ENCODE measurements at places on chromosomes 16 and 17.

- no peak for DNase-seq
These were observed 151.5 kb upstream of the GOT2 start for GRCh38 chr16:58885528-58886170.

GRCh38 chr16:77014441-77014840 lies 176.5 kb upstream of the MON1B start:
- DNase-seq: no peak

DNA sequence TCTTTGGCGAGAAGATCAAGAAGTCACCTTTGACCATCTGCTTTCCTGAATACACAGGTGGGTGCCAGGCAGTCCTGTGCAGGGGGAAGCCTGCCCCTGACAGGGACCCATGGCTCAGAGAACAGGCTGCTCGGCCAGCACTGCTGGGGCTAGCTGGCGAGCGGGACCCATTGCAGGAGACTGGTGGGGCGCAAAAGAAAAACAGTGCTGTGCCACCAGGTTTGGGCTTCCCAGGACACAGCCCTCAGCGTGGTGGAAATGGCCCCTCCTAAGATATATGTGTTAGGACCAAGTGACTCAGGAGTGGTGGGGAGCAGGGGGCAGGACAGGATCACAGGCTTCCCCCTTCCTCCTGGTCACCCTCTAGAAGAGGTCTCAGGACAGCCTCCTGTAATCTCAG lies 73.9 kb downstream of the AMFR start:
- DNase-seq: no peak

- DNase-seq: no peak
These were observed 889 bp upstream of the ZNF423 start for GRCh38 chr16:49856672-49857330.

DNA sequence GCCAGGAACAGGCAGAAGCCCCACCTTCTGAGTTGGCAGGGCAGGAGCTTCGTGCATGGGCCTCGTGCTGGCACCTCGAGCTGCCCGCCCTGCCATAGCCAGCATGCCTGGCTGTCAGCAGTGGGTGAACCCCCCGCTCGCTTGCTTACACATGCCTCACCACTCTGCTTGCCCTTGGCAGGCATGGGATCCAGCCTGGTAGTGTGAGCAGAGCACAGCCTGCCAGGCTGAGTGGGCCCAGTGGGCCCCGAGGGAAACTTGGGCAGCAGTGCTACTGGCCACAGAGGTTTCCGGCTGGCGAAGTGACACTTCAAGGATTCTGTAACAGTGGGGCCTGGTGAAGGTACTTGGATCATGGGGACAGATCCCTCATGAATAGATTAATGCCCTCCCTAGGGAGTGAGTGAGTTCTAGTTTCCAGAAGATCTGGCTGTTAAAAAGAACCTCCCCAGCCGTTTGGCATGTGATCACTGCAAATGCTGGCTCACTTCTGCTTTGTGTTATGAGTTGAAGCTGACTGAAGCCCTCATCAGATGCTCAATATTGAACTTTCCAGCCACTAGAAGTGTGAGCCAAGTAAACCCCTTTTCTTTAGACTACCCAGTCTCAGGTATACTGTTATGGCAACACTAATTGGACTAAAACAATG lies 114.7 kb downstream of the BCAS3 start:
- DNase-seq: no peak

- no peak for DNase-seq
These were observed 43.6 kb downstream of the MYH13 start for GRCh38 chr17:10328971-10329923.

DNA sequence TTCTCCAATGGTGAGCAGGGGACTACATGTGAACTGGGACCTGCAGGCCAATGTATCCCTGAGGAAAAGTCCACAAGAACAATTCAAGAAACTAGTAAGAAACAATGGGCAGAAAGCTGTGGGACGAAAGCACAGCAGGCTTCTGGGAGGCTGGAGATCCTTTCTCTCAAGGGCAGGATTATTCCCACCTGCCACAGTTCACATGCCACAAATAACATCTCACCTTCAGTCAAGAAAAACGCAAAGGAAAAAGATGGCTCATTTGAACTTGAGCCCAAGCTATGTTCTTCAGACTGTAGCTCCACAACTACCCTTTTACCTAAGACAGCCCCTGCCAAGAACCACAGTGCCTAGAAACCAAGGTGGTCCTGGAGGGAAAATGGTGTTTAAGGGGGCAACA lies 13.0 kb downstream of the HAS3 start:
- no peak for DNase-seq

- DNase-seq: no peak
These were observed 160.3 kb downstream of the HS3ST3B1 start for GRCh38 chr17:14461227-14461548.

DNA sequence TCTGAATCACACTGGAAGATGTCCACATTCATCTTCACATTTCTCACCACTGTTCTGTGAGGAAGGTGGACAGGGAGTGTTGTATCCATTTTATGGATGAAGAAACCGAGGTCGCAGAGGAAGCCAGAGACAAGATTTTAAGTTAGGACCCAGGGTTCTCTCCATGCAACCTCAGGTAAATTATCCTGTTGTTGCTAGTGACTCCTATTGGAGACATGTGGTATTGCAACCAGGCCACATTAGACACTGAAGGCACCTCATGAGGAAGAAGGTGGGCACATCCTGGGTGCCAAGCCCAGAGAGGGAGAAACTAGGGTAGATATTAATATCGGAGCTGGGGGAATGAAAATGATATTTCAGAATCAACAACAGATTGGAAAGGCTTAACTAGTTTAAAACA lies 8.5 kb upstream of the WNT9B start:
- peak; percentile 21 for DNase-seq

DNA sequence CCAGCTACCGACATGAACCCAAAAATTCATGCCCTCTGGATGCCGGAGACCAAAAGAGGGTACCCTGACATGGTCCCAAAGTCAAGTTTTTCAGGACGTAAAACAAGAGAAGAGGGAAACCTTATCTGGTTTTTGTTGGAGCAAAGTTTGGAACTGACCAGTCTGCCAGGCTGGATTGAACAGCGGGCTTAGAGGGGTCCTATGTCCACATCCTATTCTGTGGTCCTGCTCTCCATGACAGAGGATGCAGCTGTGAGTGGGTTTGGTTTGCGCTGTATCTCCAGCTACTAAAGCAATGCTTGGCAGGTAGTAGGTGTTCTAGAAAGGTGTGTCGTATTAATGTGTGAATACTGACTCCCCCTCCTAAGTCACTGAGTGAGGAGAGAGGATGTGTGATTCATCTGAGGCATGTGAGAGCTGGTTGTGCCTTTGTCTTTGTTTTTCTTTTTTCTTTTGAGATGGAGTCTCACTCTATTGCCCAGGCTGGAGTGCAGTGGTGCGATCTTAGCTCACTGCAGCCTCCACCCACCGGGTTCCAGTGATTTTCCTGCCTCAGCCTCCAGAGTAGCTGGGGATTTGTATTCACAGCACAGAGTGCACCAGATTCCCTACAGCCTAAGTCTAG lies 31.0 kb downstream of the PMM2 start:
- DNase-seq: no peak

DNA sequence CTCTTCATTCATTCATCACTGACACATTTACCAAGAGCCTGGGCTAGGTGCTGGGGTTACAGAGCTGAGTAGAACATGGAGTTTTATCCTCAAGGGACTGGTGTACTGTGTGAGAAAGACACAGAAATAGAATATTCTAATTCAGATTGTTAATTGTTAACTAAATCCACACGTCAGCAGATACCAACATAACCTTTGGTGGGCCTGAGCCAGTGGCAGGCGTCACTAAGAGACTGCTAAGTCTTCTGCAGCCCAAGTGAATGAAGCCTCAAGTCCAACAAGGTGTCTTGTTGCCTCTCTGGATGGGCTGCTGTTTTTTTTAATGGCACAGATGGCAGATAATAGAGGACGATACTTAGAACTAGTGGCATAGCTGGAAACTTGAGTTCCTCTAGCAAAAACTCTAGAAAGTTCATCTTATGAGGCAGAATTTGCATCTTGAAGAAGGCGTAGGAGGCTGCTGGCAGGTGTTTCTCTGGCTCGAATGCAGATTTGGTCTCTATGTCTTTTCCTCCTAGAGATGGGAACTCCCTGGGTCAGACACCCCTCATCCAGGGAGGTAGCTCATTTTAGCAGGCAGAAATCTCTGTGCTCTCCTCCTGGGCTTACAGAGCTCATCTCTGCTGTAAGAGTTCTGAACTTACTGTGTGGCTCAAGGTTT lies 179.5 kb downstream of the NTN1 start:
- DNase-seq: no peak

DNA sequence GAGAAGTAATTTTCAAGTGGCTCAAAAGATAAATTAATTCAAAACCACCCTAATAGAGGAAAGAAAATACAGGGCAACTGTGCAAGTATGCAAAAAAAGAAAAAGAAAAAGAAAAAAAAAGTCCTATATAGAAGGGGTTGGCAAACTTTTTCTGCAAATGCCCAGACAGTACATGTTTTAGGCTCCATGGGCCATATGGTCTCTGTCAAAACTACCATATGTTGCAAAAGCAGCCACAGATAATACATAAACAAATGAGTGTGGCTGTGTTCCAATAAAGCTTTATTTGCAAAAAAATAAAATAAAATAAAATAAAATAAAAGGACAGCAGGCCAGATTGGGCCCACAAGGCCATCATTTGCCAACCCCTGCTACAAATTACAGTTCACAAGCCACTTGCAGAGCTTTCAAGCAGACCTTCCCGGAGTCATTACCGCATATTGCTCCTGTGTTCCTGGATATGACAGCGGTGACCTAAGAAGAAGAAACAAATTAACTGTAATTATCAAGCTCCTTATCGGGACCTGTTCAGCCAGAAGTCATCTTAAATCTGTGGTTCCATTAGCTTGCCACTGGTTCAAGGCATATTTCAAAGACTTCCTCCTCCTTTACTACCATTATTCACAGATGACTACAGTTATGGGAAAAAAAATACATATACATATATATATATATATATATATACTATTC lies 15.9 kb downstream of the ZC3H7A start:
- no peak for DNase-seq

DNA sequence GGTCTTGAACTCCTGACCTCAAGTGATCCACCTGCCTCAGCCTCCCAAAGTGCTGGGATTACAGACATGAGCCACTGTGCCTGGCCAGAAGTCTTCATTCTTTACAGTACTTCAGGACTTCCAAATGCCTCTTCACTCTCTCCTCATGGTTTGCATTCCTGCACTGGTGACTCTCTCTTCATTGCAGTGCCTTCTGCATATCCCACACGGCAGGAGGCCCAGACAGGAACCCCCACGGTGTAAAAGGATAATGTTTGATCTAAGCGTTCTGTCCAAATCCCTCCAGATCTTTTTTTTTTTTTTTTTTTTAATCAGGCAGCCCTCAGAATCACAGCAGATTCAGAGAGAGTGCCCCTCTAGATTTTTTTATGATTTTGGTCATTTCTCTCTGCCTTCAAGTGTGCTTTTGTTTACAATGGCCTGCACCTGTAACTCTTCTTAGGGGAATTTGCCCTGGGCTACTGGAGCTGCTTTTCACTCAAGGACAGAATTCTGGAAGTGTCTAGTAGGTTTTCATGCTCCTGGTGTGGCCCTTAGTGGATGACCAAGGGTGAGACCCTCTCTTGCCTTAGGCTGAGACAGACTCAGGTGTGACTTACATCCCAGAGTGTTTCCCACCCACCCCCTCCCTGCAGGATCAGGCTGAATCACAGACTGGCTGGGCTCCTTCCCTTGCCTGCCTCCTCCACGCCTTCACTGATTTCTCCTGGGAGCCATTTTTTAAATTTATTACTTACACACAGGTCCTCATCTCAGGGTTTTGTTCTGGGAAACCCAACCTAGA lies 19.8 kb upstream of the NF1 start:
- DNase-seq: no peak

DNA sequence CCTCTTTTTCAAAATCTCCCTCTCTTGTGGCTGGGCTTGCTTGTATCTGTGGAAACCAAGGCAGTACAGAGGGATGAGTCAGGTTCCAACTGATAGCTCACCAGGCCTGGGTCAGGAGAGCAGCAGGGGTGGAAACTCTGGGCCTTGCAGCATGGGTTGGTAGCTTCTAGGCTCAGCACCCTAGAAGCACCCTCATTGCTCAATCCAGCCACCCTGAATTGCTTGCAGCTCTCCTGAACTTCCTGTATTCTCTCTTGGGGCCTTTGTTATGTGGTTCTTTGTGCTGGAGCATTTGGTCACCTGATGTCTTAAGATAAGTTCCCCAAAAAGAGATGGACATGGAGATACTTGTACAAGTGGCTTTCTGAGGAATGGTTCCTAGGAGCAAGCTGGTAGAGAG lies 169.4 kb downstream of the IRX5 start:
- no peak for DNase-seq

DNA sequence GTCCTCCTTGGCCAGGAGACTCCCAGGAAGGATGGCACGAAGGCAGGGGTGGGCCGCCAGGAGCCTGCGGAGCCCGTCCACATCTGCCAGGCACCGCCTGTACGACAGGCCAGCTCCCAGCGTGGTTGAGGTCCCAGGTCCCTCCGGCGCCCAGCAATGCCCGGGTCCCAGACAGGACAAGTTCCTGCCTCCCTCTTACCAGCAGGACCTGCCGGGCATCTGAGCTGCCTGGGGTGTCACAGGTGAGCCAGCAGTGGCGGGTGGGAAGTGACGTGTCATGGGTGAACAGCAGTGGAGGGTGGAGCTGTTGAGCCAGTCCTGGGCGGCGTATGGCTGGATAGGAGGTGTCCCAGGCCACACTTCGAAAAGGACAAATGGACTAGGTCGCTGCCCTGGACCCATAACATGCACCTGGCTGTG lies 15.7 kb upstream of the BAHCC1 start:
- no peak for DNase-seq

GRCh38 chr17:13475574-13476223 lies 126.0 kb downstream of the HS3ST3A1 start:
- no peak for DNase-seq

GRCh38 chr17:44338702-44339101 lies 6.4 kb upstream of the GRN start:
- no peak for DNase-seq

GRCh38 chr17:72134608-72135394 lies 14.0 kb downstream of the SOX9 start:
- DNase-seq: no peak

DNA sequence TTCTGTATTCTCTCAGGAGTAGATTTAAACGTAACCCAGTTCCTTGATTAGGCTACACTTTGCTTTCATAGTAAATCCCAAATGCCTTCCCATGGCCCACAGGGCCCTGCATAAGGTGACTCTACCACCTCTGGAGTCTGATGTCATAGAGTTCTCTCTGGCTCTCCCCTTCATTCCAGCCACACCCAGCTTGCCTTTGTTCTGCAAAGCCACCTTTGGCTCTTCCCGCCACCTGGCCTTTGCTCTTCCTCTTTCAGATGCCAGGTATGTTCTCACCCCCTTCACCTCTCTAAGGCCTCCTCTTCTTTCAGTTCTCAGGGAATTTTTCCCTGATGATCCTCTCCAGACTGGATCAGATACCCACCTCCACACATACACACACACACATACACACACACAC lies 141.3 kb upstream of the HSBP1 start:
- no peak for DNase-seq

GRCh38 chr16:29811170-29811895 lies 660 bp upstream of the PRRT2 start:
- DNase-seq: peak; percentile 83

DNA sequence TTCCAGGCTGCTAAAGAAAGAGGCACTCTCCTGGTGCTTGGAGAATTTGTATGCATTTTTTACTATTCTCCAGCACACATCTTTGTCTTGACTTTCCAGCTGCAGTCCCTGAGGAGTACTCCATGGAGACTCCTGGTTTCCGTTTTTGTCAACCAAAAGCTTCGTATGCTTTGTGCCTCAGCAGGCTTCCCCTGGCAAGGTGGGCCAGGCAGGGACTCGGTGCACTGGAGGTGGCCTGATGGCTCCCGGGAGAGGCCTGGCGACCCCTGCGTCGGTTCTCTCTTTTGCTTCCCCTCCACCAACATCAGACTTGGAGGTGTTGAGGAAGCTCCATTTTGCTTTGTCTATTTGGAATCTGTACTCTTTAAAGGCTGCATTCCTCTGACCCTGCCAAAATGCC lies 23.7 kb downstream of the CDK5R1 start:
- DNase-seq: no peak

All from CD4-positive, alpha-beta T cell treated with Interleukin-1 beta for 1 hour (primary cell).